CD4-positive, alpha-beta T cell treated with Interleukin-6 for 4 hours (primary cell): ENCODE measurements at places on chromosomes 6 and 20.

- no peak for DNase-seq
Observed at GRCh38 chr6:163019926-163020325, 292.2 kb downstream of the PACRG start.

DNA sequence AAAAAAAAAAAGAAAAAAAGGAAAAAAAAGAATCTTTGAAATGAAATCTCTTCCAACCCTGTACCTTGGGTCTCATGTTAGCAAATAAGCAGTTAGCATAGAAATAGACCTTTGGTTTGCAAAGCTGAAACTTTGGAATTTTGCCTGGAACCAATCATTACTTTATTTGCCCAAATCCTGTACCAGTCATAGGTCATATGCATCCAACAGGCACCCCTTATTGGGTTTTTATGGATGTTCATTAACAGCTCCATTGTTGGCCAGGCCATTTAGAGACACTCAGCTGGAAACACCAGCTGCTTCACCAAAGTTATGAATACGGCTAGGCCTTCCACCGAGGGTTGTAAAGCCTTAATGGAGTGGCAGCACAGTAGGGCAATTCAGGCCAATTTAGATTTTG, 53.0 kb downstream of the ALDH8A1 start:
- DNase-seq = no peak

GRCh38 chr6:153069897-153070296, 61.2 kb downstream of the RGS17 start:
- no peak for DNase-seq

- DNase-seq = no peak
Observed at GRCh38 chr6:37426945-37427510, 6.0 kb upstream of the CMTR1 start.

GRCh38 chr6:52116605-52116948, 29.2 kb upstream of the PKHD1 start:
- no peak for DNase-seq

DNA sequence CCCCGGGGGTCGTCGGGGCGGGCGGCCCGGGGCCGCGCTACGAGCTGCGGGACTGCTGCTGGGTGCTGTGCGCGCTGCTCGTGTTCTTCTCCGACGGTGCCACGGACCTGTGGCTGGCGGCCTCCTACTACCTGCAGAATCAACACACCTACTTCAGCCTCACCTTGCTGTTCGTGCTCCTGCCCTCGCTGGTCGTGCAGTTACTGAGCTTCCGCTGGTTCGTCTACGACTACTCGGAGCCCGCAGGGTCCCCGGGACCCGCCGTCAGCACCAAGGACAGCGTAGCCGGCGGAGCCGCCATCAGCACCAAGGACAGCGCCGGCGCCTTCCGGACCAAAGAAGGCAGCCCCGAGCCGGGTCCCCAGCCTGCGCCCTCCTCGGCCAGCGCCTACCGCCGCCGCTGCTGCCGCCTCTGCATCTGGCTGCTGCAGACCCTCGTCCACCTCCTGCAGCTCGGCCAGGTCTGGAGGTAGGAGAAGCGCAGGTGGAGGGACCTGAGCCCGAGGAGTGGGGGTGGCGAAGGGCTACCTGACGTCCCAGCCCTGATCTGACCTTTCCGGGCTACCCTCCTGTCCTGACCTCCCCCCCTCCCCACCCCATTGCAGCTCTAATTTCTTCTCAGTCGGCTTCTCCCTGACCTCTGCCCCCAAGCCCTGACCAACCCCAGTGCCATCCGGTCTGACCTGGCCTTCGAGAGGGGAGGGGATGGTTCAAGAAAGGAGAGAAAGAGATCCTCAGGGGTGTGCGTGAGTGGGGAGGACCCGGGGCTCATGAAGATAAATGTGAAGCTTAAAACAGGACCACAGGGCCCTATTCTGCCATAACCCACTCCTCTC, 558 bp downstream of the XKR7 start:
- peak; percentile 77 for DNase-seq

GRCh38 chr20:32510120-32510600, 75.0 kb downstream of the NOL4L start:
- DNase-seq = peak; percentile 27

DNA sequence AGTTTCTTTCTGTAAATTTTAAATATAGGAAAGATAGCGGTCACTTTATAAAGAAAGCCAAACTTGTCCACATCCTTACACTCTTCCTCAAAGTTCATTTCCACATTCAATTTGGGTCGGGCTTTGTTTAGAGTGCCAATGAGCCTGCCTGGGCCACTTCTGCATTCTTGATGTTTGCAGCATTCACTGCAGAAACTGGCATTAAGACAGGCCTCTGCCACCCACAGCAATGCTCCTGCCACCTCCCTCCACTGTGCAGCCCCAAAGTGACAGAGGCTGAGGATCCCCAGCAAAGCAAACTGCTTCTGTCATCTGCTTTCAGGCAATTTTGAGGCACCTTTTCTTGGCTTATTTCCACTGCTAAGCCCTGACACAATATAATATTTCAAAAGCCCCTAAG, 61.2 kb downstream of the TNFAIP3 start:
- peak; percentile 6 for DNase-seq

- DNase-seq = peak; percentile 59
Observed at GRCh38 chr6:156778454-156779205, 1.5 kb downstream of the ARID1B start.

GRCh38 chr6:90202156-90202555, 94.5 kb downstream of the BACH2 start:
- no peak for DNase-seq
